ENCODE measurements at places on chromosomes 11 and 22. TPM values are rescaled to one million over a fixed set of nuclear protein-coding genes. Genes with fewer than 3 reads are reported as not detected.

Gene PATE2
- 0.07 TPM for total RNA-seq

GRCh38 chr11:68962527-68963250 is 18.1 kb downstream of the MRGPRD start:
- DNase-seq: no peak

Gene SPINDOC
- 17.1 TPM for total RNA-seq

Gene FAM181B
- 0.04 TPM for total RNA-seq

Gene NDUFS3
- total RNA-seq: 92.4 TPM

DNA sequence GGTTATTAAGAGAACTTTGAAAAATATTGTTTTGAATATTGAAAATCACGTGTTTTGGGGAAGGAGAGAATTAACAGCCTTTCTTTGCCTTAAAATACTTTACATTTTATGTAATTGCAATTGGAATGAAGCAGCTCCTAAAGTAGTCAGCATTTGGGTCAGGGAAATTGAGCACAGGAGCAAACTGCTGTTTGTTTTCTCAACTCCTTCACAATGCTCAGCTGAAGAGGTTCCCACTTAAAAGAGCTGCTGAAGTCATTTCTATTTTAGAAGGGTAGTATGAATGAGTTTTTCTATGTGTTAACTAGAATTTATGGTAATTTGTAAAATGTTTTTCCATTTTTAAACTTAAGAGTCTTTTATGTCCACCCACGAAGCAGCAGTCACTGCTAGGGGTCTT is 8.1 kb upstream of the UCP2 start:
- DNase-seq: no peak

GRCh38 chr22:45242778-45243191 is 2.1 kb upstream of the KIAA0930 start:
- no peak for DNase-seq
